ENCODE measurements at places on chromosomes 6 and 20.
A peak's percentile ranks its signal among the peaks of the same experiment; 100 is the strongest.

DNA sequence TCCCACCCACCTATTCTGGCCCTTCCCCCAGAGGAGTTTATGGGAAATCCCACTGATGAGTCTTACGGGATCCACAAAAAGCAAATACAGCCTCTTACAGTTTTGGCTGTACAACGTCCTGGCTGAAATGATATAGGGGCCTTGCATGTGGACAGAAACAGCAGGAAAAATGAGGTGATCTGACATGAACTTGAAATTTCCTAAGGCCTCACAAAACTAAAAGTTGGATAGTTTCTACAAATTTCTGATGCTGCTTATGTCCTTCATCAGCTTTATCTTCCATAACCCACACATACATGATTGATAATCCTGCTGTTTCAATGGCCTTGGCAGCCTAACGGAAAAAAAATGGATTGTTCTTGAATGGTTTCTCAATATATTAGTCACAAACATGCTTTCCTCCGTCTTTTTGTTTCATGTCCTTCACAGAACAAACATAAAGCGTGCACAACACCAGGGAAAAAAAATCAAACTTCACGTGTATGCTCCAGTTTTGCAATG lies 118.8 kb downstream of the BMP5 start:
- DNase-seq = no peak

DNA sequence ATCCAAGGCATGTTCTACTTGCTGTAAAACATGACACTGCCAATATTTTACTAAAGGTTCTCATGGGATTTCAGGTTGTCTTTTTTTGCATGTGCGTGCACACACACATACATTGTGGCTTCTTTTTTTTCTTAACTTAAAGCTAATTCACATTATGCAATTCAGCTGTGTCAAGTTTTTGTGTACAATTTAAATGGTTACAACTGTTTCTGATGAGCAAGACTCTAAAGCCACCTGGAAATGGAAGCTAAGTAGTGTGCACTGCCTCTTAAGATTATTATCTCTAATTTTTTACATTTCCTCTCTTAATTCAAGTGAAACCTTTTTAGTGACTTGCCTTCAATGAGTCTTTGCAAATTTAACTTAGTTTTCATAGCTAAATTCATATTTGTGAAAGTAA lies 75.3 kb downstream of the TULP4 start:
- DNase-seq = no peak

GRCh38 chr6:149856256-149856994 lies 7.7 kb downstream of the LRP11 start:
- no peak for DNase-seq

DNA sequence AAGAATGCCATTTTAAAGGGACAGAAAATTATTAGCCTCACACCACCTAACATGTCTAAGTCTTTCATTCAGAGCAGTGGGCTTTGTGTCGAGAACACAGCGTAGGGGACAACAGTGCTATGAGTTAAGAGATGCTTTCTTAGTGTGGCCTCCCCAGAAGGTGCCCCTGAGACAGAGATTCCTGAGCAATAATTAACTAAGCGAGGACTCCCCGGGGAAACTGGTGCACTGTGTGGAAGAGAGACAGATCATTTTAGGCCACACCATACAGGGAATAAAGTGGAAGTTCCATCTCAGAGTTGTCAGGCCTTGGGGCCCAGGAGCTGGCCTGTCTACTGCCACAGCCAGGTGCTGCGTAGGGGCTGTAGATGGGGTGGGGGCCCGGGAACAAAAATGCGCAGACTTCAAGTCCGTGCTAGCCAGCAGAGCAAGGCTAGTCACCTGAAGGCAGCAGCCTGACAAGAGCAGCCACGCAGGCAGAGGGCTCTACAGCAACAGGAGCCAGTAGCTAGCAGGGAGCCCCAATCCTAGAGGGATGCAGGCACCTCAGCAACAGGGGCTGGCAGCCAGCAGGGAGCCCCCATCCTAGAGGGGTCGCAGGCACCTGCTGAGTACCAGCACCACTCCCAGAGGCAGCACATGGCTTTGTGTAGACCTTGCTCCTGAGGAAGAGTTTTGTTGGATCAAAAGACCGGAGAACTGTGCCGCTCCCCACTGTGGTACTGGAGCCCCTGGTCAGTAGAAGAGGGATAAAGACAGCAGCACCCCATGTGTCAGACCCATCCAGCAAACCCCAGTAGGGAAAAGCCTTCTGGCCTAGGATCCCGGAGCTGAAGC lies 63.0 kb upstream of the NXT1 start:
- DNase-seq = no peak

DNA sequence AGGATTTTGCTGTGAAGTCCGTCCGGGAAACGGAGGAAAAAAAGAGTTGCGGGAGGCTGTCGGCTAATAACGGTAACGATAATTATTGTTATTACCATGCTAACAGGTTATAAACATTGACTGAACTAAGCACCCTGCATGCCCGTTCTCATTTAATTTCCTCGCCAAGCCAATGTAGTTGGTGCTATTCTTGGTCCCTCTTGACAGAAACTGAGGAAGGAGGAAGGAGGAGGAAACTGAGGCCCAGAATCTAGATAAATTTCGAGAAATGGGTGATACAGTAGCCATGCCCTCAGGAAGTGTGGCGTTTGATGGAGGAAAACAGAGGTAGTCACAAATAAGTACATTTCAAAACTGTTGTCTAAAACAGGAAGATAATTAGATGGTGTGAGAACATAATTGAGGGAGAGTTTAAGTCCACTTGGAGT lies 474 bp downstream of the TPX2 start:
- DNase-seq = no peak

DNA sequence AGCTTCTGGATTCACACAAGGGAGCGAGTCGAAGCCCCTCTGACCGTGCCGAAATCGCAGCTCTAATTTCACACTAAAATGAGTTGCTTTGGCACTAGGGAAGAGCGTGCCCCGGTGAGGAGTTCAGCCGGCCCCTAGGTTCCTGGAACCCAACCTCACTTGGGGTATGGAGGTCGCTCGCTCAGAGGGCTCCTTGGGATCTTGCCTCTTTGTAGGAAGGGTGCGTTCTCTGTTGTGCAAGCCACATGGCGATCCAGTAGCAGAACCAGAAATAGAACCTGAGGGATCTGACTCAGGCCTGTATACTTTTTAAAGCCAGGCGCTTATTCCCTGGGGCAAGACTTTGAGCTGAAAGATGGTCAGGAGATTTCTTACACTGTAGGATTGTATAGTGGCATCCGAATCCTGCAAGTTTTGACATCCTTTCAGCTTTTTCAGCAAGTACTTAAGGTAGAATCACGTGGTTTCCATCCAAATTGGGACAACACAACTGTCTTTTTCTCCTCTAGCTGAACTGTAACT lies 861 bp upstream of the RALGAPA2 start:
- no peak for DNase-seq

GRCh38 chr20:16158976-16159286 lies 414.3 kb downstream of the KIF16B start:
- no peak for DNase-seq

DNA sequence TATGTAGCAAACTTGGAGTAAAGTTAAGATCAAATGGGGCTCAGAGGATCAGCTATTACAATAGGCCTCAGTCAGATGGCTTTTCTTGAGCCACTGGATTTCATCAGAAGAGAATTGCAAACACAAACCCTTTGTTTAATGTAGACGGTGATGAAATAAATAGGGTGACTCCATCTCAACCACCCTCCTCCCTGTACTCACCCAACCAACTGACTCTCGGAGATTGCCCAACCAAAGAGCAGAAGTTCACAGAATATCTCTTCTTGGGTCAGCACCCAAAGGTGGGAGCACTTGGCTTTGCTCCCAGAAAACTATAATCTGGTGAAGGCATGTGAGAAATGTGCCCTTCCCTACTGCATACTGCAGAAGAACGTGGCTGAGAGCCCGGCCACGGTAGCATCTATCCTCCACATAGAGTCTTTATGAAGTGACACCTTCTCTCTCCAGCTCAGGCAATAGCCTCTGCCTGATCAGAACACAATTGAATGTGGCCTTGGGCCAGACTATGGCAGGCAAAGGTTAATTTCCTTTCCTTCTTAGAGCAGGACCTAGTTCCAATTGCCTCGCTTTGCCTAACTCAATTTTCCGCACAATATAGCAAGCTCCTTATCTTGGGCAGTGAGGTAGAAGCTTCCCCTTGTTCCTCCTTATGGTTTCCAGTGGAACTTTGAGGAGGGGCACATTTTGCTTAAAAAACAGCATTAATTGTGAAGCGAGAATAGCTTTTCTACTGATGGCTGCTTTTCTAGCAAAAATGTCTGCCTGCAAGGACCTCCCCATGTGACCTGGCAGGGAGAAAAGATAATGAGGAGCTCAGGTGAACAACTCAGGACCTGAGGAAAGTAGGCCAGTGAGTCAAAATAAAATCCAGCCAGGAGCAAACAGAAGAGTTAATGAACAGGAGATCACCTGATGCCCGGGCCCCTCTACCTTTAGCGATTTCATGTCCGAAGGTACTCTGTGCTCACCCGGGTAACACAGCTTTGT lies 79.4 kb downstream of the GFOD1 start:
- DNase-seq = peak; percentile 95

GRCh38 chr6:157069585-157069984 lies 253.7 kb downstream of the TMEM242 start:
- DNase-seq = no peak

- DNase-seq = peak; percentile 59
Observed at GRCh38 chr6:4776131-4776492, at the start of gene CDYL. CDYL (plus strand) TSS chr6:4776404; CDS start chr6:4776784, 380 bp downstream.

GRCh38 chr6:123715006-123715863 lies 78.5 kb upstream of the TRDN start:
- no peak for DNase-seq

DNA sequence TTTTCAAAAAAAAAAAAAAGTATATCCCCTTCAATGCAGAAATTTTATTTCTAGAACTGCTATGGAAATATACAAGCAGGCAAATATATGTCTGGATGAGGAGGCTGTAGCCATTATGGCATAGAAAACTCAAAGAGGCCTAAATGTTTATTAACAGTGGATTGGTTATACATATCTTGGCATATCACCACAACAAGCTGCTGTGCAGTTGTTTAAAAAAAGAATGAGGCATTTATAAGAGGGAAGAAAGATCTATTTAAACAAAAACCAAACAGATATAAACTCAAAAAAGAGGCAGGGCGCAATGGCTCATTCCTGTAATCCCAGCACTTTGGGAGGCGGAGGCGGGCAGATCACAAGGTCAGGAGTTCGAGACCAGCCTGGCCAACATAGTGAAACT lies 26.2 kb downstream of the CASS4 start:
- no peak for DNase-seq

DNA sequence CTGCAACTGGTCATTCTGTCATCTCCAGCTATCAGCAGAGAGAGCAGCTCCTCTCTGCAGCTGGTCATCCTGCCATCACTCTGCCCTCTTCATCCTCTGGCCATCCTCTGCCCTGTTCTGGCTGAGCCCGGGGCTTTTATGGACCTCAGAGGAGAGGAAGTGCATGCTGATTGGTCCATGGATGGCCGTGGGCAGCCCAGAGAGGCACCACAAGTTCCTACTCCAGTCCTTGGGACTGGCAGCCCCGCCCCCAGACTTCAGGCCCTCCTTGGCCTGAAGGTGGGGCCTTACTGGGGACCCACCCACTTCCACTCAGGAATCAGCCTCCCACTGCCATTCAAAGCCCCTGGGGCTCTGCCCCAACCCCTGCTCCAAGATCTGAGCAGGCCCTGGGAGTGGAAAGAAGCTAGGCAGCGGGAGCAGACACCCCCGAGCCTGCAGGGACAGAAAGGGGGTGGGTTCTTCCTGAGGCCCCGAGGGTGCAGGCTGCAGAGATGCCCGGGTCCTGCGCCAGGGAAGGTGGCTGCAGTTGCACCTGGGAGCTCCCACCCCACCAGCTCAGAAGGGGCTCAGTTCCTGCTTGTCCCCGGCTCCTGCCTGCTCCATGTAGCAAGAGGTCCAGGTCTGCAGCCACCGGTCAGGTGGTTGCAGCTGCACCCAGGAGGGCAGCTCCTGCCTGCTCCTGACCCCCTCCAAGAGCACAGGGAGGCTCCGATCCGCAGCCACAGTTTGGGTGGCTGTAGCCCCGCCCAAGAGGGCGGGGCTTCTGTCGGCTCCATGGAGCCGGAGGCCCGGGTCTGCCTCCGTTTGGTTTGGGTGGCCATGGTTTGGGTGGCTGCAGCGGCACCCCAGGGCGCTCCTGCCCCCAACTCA lies 34.1 kb upstream of the HMGA1 start:
- no peak for DNase-seq

DNA sequence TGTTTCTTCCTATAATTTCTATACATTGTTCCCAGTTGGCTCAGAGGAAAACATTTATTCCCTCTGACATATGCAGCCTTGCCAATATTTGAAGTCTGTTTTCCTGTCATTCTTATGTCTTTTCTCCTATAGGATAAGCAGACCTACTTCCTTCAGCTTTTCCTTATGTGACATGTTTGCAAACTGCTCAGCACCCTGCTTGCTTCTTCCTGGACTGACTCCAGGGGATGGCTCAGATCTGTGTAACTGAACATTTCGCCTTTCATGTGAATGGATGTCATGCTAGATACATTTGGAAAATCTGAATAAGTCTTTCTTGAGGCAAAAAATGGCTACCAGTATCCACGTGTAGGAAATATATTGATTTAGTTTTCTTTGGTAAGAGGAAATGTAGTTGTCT lies 113.2 kb downstream of the CARMIL1 start:
- DNase-seq = no peak

- no peak for DNase-seq
Observed at GRCh38 chr6:51818520-51819022, 268.8 kb downstream of the PKHD1 start.

GRCh38 chr20:56967916-56968315 lies 298.5 kb downstream of the BMP7 start:
- no peak for DNase-seq

DNA sequence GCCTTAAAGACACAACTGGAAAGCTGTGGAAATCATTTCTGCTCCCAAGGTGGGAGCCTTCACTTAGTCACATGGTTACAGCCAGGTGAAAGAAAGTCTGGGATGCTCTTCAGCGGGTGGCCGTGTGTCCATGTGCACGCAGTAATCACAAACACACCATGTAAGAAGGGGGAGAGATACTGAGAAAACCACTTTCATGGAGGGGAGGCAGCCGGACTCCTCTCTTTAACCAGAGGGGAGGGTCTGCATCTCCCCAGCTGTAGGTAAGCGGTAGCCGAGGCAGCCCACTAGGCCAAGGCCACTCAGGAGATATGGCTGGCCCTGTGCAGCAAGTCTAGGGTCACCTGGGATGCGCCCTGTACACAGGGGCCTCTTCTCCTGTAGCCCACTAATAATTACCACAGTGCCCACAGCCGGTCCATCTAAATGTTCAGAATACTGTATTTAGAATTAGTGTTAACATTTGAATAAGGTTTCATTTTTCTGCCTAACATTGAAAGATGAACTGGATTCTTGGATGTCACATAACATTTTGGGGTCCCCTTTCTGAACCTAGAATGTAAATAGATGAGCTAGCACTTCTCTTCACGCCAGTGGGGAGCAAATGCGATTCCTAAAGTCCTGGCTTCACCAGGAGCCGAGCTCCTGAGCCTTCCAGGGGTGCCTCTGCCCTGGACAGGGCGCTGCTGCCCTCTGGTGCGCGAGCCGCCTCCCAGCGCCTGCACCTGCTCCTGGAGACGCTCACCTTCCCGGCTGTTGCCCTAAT lies 15.9 kb downstream of the GPR31 start:
- peak; percentile 10 for DNase-seq

Data from HL-60 (cell line).